ENCODE measurements at places on chromosomes 7 and 10.

DNA sequence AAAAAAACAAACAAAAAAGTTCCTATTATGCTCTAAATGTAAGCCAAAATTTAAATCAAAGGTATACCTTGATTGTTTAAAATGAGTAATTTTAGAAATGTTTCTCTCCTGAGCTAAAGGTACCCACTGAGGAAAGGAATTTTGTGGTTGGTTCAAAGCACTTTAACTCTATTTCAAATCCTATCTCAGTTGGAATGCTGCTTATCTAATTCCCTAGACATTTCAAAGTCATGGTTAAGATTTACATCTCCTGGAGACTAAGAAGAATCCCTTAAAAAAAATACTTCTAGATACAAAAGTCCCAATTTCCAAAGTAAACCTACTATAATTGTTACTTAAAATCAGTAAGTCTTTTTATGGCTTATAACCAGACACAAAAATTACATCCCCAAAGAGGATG lies 830.7 kb downstream of the GRID1 start:
- DNase-seq, result peak; percentile 65

- no peak for DNase-seq
Measured at GRCh38 chr7:111842491-111842890, 280.2 kb upstream of the IMMP2L start.

DNA sequence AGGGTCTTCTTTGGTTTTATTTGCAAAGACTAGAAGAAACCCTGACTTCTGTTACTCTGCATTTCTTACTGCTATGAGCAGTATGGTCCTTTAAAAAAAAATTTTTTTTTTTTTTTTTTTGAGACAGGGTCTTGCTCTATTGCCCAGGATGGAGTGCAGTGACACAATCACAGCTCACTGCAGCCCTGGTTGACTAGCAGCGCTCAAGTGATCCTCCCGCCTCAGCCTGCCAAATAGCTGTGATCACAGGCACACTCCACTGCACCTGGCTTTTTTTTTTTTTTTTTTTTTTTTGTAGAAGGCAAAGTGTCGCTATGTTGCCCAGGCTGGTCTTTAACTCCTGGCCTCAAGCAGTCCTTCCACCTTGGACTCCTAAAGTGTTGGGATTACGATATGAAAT lies 17.4 kb downstream of the CNNM2 start:
- DNase-seq, result no peak

GRCh38 chr7:129665013-129665401 lies 53.5 kb downstream of the NRF1 start:
- DNase-seq, result peak; percentile 85

- DNase-seq, result no peak
Measured at GRCh38 chr10:115084277-115084850, 8.8 kb upstream of the ATRNL1 start.
